ENCODE measurements at places on chromosomes 3 and 15.
A peak's percentile ranks its signal among the peaks of the same experiment; 100 is the strongest.

DNA sequence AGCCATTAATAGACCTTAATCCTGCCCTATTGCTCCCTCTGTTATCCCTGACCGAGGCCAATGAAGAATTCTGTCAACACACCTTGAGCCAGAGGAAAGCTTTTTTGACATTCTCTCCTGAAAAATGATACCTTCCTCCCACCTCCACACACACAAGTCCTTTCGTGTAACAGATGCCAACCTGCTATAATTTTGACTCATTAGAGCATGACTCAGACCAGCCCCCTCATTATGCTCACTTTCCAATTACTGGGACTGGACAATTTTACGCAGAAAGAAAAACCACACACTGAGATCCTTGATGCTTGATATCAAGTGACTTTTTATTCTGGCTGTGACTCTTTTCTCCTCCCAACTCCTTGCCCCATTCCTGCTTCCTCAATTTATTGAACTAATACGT is 50.9 kb downstream of the LSAMP start:
- DNase-seq = no peak

GRCh38 chr3:125594581-125595011 is 701 bp downstream of the OSBPL11 start:
- DNase-seq = peak; percentile 68

GRCh38 chr3:172156586-172156955 is 117.2 kb downstream of the FNDC3B start:
- no peak for DNase-seq

DNA sequence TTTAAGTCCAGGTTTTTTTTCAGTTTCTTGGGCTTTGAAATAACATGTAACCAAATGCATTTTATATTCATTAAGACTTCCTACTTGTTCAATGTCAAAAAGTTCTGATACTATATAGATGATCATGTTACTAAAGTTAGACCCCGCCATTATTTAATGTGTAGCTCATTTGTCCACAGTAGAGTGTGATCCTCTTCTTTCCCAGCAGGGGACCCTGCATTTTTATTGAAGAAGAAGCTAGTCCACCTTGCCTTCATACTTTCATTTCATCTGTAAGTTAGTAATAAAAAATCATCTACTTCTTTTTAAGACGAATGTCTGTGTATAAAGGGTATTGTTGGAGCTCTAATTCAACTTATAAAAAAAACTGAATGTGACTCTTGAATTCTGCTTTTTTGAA is 404.6 kb downstream of the SI start:
- DNase-seq = no peak

- DNase-seq = peak; percentile 87
These were observed 81.4 kb downstream of the TM4SF4 start for GRCh38 chr3:149555927-149556326.

DNA sequence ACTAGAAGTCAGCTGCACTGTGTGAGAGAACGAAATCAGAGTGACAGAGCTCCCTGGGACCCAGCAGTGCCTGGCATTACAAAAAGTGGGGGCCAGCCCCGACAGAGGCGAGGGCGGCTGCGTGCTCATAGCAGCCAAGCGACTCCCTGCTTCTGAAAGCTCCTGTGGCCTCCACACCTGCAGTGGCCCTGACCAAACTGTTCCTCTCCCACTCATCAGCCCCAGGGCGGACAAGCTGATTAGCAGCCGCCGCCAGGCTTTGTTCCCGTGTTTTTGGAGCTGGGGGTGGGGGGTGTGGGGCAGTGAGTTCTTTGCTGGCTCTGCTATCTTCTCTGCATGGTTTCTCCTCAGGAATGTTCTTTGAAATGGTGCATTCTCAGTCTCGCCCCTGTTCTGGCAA is 58.1 kb downstream of the DGKG start:
- no peak for DNase-seq

DNA sequence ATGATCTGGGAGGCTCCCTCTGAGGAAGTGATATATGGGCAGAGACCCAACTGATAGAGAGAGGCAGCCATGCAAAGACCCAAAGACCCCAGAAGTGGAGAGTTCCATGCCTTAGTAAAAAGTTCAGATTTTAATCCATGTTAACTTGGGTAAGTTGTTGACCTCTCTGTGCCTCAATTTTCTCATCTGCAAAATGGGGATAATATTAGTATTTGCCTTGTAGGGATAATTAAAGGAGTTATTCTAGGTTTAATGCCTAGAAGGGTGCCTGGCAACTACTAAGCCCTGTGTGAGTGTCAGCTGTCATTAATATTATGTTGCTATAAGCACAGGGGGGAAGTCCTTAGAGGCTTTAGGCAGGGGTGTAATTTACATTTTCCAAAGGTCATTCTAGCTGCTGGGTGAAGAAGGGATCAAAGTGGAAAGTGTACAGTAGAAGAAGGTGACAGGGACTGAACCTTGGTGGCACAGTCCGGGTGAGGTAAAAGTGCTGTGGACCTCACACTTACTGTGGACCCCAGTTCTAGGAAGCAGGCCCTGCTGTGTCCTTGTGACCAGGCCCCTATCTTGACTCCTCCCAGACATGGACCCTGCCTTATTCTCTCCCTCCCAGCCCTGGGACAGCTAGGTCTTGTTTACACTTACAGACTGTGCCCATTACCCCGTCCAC is 3.0 kb upstream of the RAD18 start:
- no peak for DNase-seq

GRCh38 chr15:55912982-55913381 is 80.4 kb downstream of the NEDD4 start:
- peak; percentile 41 for DNase-seq

GRCh38 chr3:153614140-153614539 is 452.1 kb downstream of the RAP2B start:
- peak; percentile 31 for DNase-seq

Data from adipocyte (in vitro differentiated cells).